AG08396 (cell line): ENCODE measurements at places on chromosomes 7 and 10.
A peak's percentile ranks its signal among the peaks of the same experiment; 100 is the strongest.

DNA sequence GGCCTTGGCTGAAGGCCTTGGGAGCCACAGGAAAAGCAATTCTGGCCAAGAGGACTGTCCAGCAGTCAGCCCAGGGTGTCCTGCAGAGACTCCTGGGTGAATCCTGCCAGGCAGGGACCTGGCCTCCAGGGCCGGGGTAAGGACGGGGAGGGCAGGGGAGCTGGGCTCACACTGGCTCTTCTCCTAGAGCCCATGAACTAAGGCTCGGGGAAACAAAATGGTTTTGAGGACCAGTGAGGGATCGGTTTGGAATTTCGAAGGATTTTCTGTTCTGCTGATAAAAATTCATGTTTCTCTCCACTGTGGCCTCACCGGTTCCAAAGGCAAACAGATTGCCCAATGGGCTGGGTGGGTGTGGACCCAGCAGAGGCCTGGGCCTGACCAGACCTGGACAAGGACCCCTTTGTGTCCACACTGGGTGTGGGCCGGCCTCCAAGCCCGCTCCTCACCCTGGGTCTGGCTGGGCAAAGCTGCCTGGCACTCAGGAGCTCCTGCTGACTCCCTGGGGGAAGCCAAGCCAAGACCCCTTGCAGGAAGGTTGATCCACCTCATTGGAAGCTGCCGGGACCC lies 27.3 kb downstream of the FAM20C start:
- DNase-seq = no peak

DNA sequence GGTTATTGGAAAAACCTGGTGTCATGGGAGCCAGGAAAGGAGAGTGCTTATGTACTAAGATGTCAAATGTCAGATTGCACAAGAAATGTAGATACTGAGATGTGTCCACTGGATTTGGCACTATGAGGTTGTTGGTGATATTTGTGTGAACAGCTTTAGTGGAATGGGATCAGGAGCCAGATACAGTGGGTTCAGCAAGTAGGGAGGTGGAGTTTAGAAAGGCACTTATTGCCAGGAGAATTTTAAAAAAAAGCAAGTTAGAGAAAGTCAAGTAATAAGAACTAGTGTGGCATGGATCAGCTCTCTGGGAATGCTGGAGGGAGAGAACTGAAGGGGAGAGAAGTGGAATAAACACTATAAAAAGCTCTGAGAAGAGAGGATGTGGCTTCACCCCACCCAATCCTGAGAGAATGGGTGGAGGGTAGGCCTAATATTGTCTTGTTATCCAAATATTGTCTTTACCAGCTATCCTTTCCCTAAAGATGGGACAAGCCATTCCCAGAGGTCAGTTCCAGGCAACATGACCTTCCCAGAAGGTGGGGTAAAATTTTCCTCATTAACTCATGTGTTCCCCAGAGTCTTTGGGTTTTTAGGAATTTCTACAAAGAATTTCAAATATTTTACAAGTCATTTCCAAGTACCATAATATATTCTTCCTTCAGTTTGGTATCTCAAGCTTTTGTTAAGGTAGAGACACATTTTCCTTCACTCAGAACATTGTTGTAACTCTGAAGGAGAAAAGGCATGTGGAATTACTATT lies 42.3 kb downstream of the ENTPD1 start:
- no peak for DNase-seq

- DNase-seq = no peak
Measured at GRCh38 chr10:83881661-83882060, 257.6 kb upstream of the GHITM start.

DNA sequence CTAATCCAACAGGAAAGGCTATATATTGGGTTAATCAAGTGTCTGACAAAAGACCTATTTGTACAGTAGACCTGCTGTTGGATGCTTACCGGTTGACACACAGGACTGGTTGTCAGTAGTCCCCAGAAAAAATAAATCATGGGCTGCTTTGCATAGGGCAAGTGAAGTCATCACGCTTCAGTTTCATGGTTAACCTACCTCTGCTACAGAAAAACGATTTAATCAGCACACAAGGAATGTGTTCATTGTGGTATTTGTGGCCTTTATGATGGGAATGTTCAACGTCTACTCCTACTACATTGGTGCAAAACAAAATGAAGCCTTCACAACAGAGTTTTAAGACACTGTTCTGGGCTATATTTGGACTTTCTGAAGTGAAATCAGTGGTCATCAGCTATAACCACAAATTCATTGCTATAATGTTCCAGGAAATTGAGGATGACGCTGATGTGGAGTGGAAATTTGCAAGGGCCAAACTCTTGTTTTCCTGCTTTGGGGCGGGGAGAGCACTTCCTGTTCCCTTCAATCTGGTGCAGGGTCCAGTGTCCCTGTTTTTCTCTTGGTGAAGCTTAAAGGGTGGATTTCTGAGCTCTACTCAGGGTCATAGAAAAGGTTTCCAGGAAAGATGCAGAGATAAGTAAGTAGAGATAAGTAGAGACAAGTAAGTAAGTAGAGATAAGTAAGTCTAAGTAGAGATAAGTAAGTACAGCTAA lies 39.3 kb upstream of the GGCT start:
- DNase-seq = no peak

DNA sequence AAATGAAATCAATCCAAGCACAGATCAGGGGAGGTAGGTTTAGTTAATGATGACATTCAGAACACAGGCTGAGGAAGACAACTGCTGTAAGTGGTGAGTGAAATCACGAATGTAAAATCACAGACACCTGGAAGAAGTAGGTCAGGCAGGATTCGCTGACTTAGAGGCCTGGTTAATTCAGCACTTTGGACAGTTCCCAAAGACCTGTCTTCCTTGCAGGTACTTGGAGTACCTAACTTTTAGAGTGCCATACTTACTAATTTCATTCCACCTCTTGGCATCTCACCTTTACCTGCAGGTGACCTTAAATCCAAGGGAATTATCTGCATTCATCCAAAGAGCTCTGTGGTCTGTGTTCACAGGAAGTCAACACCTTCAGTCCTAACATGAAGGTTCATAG lies 822.3 kb downstream of the PHTF2 start:
- DNase-seq = no peak

DNA sequence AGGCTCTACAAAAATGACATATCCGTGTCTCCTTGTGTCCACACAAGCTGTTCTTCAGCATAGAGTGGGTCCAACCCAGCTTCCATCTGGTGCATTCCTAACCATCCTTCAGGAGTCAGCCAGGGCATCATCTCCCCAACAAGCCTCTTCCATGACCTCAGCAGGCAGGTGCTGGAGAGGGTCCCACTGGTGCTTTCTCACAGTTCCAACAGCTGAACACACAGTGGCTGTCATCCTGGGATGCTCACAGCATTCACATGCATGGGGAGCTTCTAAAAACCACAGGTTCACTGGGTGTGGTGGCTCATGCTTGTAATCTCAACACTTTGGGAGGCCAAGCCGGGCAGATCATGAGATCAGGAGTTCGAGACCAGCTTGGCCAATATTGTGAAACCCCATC lies 6.4 kb upstream of the CYP3A4 start:
- no peak for DNase-seq

DNA sequence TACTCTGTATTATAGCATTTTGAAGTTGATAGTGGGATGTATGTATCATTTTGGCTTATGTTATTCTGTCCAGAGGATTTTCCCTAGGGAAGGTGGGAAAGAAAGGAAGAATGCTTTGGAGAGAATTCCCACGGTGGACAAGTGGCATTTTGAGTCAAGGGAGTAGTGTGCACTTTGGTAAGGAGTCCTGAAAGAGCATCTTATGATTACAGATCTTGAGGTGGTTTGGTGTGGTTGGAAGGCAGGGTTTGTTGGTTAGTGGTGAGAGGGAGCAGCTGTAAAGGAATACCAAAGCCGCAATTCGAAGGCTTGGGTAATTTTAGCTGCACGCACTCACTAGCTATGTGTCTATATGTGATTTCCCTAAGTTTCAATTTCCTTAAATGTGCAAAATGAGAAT lies 16.1 kb downstream of the CCSER2 start:
- no peak for DNase-seq

GRCh38 chr10:5601826-5602495 lies 64.4 kb downstream of the ASB13 start:
- DNase-seq = no peak

DNA sequence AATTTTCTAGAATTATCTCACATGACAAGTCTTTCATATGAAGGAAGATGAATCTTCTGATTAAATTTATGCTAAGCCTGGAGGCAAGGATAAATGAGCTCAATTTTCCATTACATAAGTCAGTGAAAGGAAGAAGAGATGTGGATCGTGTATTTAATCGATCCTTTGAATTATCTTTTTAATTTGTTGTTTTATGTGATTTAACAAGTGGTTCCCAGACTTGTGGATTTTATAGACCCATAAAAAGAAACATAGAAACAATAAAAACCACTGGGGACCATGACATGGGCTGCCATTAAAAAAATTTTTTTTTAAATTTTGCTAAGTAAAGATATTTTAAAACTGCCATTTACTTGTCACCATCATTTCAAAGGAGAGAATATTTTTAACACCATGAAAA lies 45.0 kb downstream of the SLK start:
- DNase-seq = no peak

GRCh38 chr7:92691578-92691977 lies 101.4 kb upstream of the FAM133B start:
- no peak for DNase-seq

DNA sequence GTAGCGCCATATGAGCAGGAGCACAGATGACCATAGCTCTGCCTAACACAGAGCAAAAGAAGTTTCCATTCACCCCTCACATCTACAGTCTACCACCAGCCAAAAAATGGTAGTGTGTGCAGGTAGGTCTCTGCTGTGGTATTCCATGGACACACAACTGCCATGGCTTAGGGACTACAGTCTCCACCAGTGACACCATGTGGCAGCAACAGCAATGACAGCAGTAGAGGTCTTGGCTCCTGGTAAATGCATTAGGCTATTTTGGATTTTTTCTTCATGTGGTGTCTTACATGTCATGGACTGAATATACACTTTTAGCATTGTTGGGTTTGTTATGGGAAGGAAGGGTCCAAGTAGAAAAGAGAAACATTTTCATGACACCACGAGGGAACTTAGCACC lies 70.1 kb upstream of the CABCOCO1 start:
- no peak for DNase-seq

- DNase-seq = no peak
Measured at GRCh38 chr7:112997831-112998230, 88.8 kb downstream of the GPR85 start.

GRCh38 chr10:100901051-100901450 lies 11.7 kb upstream of the SLF2 start:
- no peak for DNase-seq

DNA sequence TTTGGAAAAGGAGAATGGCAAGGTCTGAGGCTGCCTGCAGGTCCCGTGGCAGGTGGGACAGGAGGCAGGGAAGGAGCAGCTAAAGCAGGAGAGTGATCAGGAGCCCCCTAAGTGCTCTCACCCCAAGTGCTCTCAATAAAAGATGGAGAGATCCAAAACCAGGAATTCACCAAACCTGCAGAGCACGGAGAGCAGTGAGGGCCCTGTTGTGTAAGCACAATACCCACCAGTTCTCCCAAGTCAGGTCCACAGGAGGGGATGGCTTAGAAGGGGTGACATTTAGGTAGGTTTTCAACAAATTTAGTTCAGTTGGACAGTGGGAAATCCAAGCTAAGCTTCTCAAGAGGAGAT lies 40.8 kb downstream of the GNA12 start:
- no peak for DNase-seq

DNA sequence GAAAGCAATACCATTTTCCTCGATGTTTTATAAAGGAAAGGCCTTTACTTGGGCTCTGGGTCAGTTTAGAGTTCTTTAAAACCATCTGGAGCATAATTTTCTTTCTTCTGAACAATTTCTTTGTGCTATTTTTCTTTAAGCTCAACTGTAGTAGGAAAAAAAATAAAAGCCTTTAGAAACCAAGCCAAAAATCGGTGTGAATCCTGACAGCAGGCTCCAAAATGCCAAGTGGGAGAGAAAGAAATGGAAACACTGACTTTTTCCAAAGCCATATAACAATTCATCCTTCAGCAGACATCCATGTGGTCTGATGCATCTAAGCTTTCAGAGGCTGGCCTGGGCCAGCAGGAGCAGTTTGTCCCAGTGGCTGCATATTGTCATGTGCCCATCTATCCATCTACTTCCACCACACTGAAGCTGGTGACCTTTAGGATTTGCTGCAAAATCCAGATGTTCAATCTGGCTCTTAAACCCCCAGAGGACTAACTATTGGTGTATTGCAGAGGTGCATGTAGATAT lies 23.0 kb upstream of the ITPRID1 start:
- DNase-seq = no peak

DNA sequence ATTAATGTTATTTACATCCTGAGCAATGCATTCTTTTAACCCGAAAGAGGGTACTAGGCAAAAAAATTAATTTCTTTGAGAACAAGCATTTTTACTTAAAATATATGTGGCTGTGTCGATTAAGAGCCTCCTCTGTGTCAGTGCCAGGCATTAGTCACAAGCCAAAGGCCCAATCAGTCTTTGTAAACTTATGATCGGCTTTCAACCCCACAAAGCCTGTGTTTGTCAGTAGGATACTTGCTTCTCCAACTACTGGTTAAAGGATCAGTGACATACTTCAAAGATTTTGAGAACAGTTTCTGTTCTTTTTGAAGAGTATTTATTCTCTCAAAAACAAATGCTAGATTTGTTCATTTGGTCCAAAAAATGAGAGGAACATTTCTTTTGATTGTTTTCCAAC lies 159.3 kb downstream of the NRCAM start:
- no peak for DNase-seq

GRCh38 chr7:158256091-158256816 lies 331.4 kb downstream of the PTPRN2 start:
- no peak for DNase-seq

GRCh38 chr7:10934292-10934691 lies 39.4 kb upstream of the PHF14 start:
- peak; percentile 39 for DNase-seq

GRCh38 chr7:85095366-85095765 lies 91.5 kb downstream of the SEMA3D start:
- DNase-seq = no peak

DNA sequence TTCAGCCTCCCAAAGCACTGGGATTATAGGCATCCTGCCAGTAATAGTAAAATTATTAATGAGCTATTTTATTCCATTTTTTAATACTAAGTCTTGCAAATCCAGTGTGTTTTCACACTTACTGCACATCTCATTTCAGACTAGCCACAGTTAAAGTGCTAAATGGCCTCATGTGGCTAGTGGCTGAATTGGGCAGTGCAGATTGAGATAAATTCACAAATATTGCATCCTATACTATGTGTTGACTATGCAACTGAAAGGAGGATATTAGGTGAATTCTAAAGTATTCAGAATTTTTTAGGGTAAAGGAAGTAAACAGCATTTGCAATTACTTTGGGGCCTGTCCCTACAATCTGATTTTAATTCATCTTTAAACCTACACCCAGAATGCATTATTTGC lies 10.2 kb downstream of the APBB1IP start:
- DNase-seq = no peak

DNA sequence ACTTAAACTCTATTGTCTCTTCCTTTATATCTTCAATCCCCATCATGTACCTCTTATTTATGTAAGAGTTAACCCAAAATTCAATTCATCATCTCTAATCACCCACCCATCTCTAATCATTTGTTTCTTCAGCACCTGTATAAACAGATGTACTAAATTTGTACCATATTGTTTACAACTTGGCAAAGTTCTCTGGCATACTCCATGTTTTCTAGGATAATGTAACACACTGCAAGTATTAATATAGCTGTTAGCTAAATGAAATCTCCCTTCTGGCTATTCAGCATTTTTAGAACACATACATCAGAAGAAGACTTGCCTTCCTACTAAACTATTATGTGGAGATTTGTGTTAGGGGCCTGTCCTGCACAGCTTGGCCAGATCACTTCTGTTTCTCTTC lies 33.1 kb downstream of the MALSU1 start:
- no peak for DNase-seq

- no peak for DNase-seq
Measured at GRCh38 chr10:78932054-78932386, 136.7 kb upstream of the ZMIZ1 start.
